ENCODE measurements at places on chromosomes 16 and 17. TPM values are rescaled to one million over a fixed set of nuclear protein-coding genes. Genes with fewer than 3 reads are reported as not detected.

Gene VTN
- total RNA-seq, result 1,128 TPM

Gene B4GALNT2
- total RNA-seq, result 1.3 TPM

Gene SLC2A4
- 1.6 TPM for total RNA-seq

Gene DHRS7B
- 36.7 TPM for total RNA-seq

Gene PDK2
- 35.5 TPM for total RNA-seq

Gene DPEP2
- total RNA-seq, result not detected

Gene MEOX1
- 0.90 TPM for total RNA-seq

Gene CACNG5
- total RNA-seq, result not detected

Gene KRT40
- total RNA-seq, result 0.33 TPM

Gene SLC6A2
- 1.1 TPM for total RNA-seq

Gene KRT15
- 6.8 TPM for total RNA-seq

Gene ZNF469
- 1.0 TPM for total RNA-seq

Gene NPIPA7
- total RNA-seq, result 11.2 TPM

Gene HLF
- 0.60 TPM for total RNA-seq

Gene RMI2
- 6.7 TPM for total RNA-seq

Gene CARD14
- 0.16 TPM for total RNA-seq

Gene C1QTNF8
- not detected for total RNA-seq

Gene SOX8
- total RNA-seq, result 2.7 TPM

Gene PIK3R6
- total RNA-seq, result 0.10 TPM

Gene CACNG1
- total RNA-seq, result not detected

Gene SLC16A6
- 0.44 TPM for total RNA-seq

Gene PLD2
- 25.2 TPM for total RNA-seq

Gene ABCA8
- 6.0 TPM for total RNA-seq

Gene ST6GALNAC1
- 29.6 TPM for total RNA-seq

Gene CIITA
- not detected for total RNA-seq

Gene GCGR
- 2.9 TPM for total RNA-seq

Gene MPV17L
- 2.6 TPM for total RNA-seq

Gene DNAH3
- total RNA-seq, result 0.37 TPM

Measured in hepatocyte (in vitro differentiated cells).